Bronchial smooth muscle cell (primary cell): ENCODE measurements at places on chromosomes 6 and 20. TPM values are rescaled to one million over a fixed set of nuclear protein-coding genes. Genes with fewer than 3 reads are reported as not detected.

SLPI gene
- 1.1 and 2.8 TPM in 2 replicates for total RNA-seq

NFATC2 gene
- total RNA-seq: under 0.01 and 0.09 TPM in 2 replicates

SNX14 gene
- 142 and 147 TPM in 2 replicates for total RNA-seq

PTK6 gene
- 0.09 and 0.16 TPM in 2 replicates for total RNA-seq

SMPDL3A gene
- 24.4 and 57.7 TPM in 2 replicates for total RNA-seq

KCNK16 gene
- not detected in 2 replicates for total RNA-seq

ETV7 gene
- total RNA-seq: 0.47 and 1.1 TPM in 2 replicates

KHDC1 gene
- 4.6 and 6.0 TPM in 2 replicates for total RNA-seq

SNPH gene
- 6.7 and 9.6 TPM in 2 replicates for total RNA-seq
